ENCODE measurements at places on chromosomes 12 and 14.

- DNase-seq, result no peak
These were observed 390.1 kb downstream of the DPF3 start for GRCh38 chr14:72503696-72504368.

- peak; percentile 49 for DNase-seq
These were observed at the start of gene PIANP for GRCh38 chr12:6700646-6701051. PIANP (minus strand) TSS chr12:6700815; CDS start chr12:6698061, 2,754 bp downstream.

DNA sequence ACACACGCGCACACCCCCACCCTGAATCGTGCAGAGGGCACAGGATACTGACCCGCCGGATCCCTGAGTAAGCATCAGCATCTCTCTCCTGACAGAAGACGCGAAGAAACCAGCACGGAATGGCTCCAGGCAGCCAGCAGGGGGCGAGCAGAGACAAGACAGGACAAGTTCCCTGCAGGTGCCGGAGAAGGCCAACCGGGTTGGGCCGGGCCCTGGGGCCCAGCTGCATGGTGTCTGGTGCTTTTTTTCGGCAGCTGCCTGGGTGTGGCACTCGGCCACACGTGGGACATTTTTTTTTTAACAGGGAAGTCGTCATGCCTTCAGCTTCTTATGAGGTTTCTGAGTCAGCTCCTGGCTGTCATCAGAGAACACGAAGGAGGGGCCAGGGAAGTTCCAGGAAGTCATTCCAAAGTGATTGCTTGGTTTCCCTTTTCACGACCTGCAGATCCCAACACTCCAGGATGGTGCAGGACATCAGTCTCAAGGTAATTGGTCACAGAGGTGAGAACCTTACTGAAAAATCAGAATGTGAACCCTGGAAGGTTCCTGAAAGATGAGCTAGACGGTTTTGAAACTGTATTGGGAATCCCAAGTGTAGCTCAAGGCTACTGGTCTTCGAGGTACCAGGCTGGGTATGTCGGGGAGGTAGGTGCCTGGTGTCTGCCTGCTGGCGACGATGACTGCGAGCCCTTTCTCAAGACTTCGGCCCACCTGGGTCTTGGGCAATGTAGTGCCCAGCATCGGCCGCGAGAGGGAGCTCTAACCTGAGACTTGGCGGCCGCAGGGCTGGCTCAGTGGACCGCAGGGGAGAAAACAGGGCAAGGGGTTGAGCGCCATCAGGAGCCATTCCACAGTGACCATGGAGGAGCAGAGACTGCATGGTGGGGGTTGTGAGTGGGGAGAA, 190.8 kb upstream of the PRMT8 start:
- peak; percentile 89 for DNase-seq

- DNase-seq, result peak; percentile 62
These were observed 597 bp downstream of the MLF2 start for GRCh38 chr12:6752167-6752920.

DNA sequence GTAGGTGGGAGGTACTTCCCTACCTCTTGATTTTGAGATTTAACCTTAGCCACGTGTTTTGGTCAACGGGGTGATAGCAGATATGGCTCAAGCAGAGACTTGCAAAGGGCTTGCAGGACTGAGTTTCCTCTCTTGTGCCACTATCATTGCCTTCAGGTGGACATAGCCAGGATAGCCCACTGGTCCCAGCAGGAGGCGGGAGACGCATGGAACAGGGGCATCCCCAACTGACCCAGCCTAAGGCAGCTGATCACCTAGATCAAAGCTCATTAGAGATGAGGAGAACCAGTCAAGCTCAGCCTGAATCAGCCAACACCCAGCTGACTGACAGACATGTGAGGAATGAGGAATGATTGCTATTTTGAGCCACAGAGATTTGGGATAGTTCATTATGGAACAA, 49.6 kb downstream of the CALM1 start:
- DNase-seq, result no peak

GRCh38 chr14:95695913-95696312, 9.7 kb downstream of the TCL1B start:
- no peak for DNase-seq
